GM04504 (cell line): ENCODE measurements at places on chromosomes 2 and 18.

DNA sequence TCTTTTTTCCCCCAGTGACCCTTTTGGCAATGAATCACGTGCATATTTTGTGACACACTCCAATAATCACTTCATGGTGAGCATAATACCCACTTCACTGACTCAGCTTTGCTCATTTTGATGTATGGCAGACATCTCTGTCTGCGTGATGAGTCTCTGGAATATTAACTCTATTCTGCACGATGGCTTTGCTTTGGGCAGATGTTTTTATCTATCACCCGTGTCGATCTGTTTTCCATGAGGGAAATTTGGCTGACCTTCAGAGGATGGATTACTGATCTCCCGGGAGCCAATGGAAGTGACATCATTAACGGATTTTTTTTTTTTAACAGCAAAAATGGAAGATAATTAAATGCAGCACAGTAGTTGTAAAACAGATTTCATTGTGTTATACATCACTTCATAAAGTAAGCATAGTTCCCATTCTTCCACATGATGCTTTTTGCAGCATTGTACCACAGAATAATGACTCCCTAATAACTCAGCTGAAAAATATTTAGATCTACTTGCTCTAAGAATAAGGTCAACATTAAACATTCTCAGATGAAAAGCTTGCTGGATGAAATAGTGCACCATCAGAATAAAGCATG lies 29.8 kb downstream of the CDC42EP3 start:
- peak; percentile 89 for DNase-seq

- no peak for DNase-seq
Measured at GRCh38 chr2:167212014-167212648, 323.9 kb downstream of the XIRP2 start.

GRCh38 chr18:57768537-57769326 lies 34.4 kb downstream of the ATP8B1 start:
- peak; percentile 32 for DNase-seq

- no peak for DNase-seq
Measured at GRCh38 chr2:112906276-112906675, 4.7 kb upstream of the IL37 start.

- no peak for DNase-seq
Measured at GRCh38 chr2:66553370-66553769, 118.4 kb downstream of the MEIS1 start.

GRCh38 chr2:31223026-31223425 lies 5.7 kb upstream of the CAPN14 start:
- no peak for DNase-seq

- DNase-seq = peak; percentile 9
Measured at GRCh38 chr2:84631047-84631446, 114.7 kb downstream of the DNAH6 start.

- no peak for DNase-seq
Measured at GRCh38 chr2:162435676-162436075, 91.7 kb downstream of the GCA start.

DNA sequence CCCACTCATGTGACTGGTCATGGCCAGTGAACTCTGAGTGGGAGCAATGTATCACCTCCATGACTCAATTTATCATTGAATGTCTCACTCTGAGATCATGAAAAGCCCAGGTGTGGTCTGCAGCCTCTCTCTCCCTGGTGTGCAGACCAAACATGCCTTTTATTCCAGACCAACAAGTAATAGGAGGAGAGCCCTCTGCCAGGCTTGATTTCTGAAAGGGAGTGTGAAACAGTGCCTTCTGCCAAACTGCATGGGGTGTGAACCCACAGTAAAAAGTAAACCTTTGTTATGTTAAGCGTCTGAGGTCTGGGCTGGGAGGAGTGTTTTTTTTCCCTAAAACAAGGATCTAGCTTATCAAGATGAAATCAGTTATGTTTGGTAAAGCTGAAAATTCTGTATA lies 601.2 kb downstream of the ADCYAP1 start:
- no peak for DNase-seq

GRCh38 chr2:43289331-43289730 lies 62.9 kb upstream of the ZFP36L2 start:
- DNase-seq = no peak

GRCh38 chr2:147851244-147851930 lies 6.6 kb downstream of the ACVR2A start:
- no peak for DNase-seq

GRCh38 chr2:41483982-41484857 lies 563.6 kb upstream of the PKDCC start:
- DNase-seq = no peak

DNA sequence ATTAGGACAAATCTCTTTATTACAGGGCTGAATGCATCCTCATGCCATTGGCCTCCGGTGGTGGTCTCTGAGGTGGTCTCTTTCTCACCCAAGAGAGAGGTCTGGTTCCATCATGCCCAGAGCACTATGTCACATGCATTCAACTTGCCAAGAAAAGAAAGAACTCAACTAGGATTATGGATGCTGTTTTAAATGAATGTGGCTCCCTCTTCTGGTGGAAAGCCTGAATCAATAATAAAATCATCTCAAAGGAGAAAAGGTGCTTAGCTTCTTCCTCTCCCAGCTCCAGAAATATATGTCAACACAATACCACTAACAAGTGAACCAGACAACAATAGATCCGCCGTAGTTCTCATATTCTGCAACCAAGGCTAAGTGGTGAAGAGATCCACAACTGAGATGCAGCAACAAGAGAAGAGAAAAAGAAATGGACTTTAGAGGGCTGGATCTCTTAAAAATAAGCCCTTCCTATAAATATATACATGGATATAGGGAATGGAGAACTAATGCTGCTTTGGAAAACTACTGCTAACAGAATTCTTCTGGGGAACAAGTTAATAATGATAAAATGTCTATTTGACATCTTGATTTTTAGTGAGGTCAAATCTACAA lies 396.8 kb downstream of the NCKAP5 start:
- DNase-seq = peak; percentile 34

DNA sequence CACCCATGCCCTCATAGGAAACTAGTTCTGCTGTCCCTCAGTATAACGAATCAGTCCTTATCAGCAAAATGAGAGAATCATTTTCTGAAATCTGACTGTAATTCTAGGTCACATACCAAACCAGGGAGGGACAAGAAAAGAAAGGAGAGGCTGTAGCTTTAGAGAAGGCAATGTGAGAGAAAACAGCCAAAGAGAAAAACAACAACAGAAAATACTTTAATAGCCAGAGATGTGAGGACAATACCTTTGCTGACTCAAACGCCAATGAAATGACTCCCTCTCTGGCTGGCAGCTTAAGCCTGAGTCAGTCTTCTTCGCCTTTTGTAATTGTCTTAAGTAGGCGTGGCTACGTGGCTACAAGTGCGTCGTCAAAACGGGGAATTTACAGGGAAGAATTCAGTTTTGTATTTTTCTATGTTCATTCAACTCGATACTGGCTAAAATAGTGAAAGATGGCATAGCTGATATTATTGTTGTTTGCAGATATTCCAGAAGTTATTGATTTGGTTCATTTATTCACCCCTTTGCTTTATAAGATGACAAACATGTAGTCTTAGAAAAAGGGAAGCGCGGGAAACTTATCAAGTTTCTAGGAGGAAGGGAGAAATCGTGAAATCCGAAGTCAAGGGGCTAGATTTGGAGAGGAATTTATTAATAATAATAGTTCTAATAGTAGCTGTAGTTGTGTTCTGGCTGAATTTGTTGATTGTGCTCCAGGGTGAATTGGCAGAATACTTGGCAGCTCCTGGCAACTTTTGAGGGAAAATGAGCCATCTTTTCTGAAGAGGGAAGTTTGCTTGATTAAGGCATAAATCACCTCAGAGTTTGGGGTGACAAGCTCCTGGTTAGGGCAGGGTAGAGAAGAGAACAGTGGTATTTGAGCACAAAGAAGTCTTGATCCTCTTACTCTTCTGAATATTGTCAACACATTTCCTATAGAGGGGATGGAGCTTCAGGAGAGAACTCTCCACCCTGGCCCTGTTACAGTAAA lies at the start of gene IL1A:
Gene IL1A, minus strand, starts transcription at position 295 of the 991 bp plus-strand sequence. CDS start 723 bp downstream, outside the sequence.
- DNase-seq = no peak

- DNase-seq = no peak
Measured at GRCh38 chr2:95551055-95551568, 40.7 kb upstream of the TRIM43 start.

DNA sequence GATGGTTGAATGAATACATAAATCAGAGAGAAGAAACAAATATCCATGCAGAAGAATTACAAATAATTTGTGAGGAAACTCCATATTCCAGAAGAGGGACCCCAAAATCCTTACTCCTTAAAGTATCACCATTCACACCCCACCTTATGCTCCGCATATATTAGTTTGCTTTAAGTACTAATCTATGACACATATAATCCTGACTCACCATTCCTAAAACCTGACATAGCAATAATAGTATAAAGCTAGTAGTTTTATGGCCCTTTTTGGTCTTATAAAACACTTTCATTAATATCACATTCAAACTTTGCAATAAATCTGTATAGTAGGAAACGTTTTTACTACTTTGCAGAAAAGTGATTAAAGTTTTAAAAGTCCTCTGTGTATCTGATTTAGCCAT lies 719.0 kb upstream of the SLC39A10 start:
- DNase-seq = no peak

GRCh38 chr18:24460388-24460787 lies at the start of gene HRH4:
Gene HRH4 (plus strand): TSS chr18:24460637. CDS start chr18:24460729, 92 bp downstream.
- no peak for DNase-seq

GRCh38 chr2:234623521-234623991 lies 126.7 kb upstream of the ARL4C start:
- no peak for DNase-seq

DNA sequence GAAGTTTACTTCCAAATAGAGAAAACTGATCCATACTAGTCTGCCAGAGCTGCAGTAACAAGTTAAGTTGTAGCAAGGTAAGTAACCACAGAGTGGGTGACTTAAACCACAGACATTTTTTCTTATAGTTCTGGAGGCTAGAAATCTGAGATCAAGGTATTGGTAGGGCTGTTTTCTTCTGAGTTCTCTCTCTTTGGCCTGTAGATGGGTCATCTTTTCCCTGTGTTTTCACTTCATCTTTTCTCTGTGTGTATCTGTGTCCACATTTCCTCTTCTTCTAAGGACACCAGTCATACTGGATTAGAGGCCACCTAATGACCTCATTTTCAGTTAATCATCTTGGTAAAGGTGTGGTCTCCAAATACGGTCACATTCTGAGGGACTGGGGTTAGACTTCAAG lies 142.9 kb upstream of the MEX3C start:
- DNase-seq = no peak

GRCh38 chr2:42882756-42883155 lies 90.4 kb upstream of the HAAO start:
- no peak for DNase-seq

DNA sequence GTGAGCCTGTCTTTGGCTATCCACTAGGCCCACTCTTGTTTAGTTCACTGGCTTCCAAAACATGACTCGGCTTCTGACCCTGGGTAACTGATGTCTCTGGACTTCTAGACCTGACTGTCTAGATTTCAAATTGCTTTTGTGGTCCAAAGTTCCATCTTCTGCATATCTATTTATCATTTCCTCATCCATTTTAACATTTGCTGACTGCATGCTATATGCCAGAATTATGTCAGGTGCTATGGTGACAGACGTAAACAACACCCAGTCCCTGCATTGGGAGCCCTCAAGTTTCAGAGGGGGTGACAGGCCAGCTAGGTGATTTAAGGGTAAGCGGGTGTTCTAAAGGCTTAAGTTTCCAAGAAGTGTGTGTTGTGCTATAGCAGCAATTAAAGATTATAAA lies 140.9 kb downstream of the PIEZO2 start:
- DNase-seq = no peak

- no peak for DNase-seq
Measured at GRCh38 chr2:23427976-23428375, 43.0 kb downstream of the KLHL29 start.

GRCh38 chr2:207227062-207227748 lies 61.5 kb upstream of the KLF7 start:
- DNase-seq = no peak

DNA sequence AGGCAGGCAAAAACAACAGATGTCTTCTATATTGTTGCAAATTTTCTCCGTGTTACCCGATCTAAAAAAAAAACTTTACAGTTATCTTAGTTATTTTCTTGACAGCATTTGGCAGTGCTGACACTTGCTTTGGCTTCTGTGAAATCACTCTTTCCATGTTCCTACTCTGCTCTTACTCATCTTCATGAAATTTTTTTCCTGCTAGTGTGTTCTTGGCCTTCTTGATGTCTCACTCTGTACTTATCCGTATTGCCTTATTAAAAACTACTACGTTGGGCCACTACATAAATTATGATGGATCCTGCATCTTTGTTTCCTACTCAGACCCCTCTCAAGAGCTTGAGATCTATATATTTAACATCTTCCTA lies 134.4 kb downstream of the IKZF2 start:
- no peak for DNase-seq

DNA sequence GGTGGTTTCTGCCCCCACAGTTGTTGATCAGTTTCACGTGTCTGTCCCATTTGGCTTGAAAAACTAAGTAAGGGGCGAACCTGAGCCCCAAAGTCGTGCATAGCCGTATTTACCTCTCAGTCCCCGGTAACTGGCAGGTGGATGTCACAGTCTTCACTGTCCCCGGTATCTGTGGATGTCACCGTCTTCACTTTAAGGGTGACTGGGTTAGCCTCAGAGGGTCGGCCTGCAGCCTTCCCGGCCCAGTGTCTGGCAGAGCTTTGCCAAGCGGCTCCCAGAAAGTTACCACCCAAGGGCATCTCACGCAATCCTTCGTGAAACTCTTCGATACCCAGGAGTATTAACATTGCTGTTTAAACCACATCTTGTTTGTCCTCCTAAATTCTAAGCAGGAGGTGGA lies 125.3 kb upstream of the CTDP1 start:
- DNase-seq = no peak

DNA sequence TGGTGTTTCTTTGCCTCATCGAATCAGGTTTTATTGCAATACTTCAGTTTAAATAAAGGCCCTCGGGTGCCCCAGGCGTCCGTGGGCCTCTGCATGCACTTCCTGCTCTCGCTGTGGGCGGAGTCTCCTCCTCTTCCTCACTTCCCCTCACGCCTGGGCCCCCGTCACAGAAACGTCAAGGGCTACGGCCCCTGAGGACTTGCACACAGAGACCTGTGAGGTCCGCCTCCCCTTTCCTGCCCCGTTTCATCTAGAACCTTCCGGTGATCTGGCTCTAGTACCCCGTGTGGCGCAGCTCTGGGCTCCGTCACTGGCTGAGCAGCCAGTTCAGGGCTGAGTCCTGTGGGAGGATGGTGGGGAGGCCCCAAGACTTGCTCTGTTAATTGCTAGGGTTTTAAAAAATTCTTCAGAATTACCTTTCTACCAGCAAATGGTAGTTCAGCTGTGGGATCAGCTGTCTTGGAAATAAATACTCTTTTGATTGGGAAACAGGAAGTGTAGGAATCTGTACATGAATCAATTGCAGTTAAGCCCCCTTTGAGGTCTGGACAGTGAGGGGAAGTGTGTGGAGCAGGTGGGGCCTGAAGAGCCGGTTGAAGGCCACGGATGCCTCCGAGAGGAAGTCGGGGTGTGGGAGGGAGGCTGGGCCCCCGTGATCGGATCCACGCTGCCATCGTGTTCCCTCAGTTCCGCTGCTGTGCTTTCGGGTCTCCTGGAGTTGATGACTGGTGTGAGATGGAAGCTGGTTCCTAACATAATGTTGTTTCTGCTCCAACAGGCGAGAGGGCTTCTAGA lies 10.2 kb downstream of the NFATC1 start:
- no peak for DNase-seq
